ENCODE measurements at places on chromosomes 13 and 19.
A peak's percentile ranks its signal among the peaks of the same experiment; 100 is the strongest.

DNA sequence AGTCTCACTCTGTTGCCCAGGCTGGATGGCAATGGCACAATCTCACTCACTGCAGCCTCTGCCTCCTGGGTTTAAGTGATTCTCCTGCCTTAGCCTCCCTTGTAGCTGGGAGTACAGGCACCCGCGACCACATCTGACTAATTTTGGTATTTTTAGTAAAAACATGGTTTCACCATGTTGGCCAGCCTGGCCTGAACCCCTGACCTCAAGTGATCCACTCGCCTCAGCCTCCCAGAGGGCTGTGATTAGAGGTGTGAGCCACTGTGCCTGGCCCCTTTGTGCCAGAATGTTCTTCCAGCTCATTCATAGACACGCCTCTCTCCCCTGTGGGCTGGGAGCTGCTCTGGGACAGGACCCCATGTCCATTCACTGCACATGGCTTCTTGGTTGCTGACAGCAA lies 9.1 kb downstream of the MYDGF start:
- ATAC-seq = peak; percentile 62

DNA sequence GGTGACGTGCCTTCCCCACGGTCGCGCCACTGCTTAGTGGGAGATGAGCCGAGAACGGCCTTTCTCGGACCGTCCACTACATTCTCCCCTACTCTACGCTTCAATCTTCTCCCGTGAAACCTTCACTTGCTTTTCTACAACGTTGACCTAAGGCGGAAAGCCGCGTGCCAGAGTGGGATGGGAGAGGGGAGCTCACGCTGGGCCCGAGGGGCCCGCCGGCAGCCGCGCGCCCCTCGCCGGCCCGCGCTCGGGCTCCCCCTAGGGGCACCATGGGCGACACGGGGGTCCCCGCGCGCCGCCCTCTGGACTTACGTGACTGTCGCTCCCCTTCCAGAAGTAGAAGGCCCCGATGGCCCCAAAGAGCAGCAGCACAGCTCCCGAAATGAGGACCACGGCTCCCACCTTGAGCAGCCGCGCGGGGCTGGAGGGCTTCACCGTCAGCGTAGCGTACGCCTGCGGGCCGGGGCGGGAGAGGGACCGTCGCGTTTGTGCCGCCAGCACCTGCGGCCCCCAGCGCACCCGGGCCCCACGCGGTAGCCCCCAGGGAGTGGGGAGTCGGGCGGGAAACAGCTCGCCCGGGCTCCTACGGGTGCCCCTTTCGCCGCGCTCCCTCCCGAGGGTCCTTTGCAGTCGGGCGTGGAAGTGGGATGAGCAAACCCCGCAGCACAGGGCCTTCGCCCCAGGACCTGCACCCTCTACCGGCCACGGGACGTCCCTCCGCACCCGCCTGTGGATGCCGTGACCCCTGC lies 727 bp downstream of the CNMD start:
- ATAC-seq = no peak

DNA sequence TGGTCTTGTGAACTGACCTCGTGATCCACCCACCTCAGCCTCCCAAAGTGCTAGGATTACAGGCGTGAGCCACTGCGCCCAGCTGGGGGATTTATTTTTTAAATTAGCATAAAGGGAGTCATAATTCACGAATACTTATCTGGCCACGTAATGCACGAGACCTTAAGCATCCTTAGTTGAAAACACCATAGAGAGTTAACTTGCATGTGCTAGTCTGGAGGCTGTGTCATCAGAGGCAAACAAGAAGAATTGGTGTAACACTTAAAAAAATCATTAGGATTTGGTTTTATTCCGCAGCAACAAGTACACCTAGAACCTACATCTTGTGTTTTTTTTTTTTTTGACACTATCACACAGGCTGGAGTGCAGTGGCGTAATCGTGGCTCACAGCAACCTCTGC lies 19.1 kb downstream of the KLF5 start:
- ATAC-seq = no peak

GRCh38 chr13:110664673-110665072 lies 41.2 kb downstream of the CARS2 start:
- no peak for ATAC-seq

DNA sequence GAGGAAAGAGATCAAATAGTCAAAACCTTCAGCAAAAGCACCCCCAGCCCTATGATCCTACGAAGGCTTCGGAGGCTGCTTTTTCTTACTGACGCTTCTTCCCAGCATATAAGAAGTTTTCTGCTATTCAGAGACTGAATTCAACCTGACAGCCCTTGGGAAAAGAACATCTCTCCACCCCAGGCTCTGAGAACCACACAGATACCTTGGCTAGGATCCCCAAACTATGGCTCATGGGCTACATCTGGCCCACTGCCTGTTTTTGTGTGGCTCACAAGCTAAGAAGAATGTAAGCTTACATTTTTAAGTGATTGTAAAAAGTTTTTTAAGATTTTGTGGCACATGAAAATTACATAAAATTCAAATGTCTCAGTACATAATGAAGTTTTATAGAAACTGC lies 3.0 kb downstream of the SLC15A1 start:
- ATAC-seq = no peak

- no peak for ATAC-seq
Observed at GRCh38 chr19:33248104-33248503, 22.5 kb upstream of the SLC7A10 start.

- ATAC-seq = no peak
Observed at GRCh38 chr19:28744943-28745342, 468.0 kb downstream of the UQCRFS1 start.

DNA sequence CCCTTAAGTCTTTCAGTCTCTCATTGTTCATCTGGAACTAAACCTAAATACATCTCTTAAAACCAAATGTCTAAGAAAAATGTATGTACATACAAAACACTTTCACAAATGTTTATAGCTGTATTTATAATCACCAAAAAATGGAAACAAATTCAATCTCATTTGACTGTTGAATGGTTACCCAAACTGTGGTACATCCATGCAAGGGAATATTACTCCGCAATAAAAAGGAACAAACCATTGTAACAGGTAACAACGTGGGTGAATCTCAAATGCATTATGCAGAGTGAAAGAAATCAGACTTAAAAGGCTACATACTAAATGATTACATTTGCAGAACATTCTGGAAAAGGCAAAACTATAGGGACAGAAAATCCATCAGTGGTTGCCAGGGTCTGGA lies 425.2 kb downstream of the COG6 start:
- ATAC-seq = no peak

DNA sequence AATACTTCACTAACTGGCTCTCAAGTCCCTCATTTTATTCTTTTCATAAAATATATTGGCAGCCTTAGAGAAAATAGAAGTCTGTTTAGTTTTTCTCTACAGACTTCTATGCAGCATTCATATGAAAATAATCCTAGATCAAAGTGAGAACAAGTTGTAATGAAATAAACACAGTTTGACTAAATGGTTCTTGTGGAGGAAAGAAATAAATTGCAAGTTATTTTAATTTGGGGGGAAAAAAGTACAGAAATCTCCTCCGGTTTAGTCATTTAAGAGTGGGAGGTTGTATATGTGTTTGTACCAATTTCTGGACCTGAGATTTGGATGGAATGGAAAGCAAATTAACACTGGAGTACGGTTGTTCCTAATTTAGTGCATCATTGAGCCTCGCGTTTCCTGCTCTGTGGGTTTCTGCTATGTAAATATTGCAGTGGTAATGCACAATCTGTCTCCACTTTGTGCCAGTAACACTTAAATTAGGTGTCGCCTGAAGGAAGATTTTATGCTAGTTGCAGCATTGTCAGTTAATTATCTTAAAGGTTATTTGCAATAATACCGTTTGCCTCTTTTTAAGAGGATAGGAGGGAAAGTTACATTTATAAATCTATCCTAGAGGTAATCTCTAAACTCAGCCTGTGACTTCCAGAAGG lies 100.2 kb downstream of the ZIC5 start:
- ATAC-seq = no peak

DNA sequence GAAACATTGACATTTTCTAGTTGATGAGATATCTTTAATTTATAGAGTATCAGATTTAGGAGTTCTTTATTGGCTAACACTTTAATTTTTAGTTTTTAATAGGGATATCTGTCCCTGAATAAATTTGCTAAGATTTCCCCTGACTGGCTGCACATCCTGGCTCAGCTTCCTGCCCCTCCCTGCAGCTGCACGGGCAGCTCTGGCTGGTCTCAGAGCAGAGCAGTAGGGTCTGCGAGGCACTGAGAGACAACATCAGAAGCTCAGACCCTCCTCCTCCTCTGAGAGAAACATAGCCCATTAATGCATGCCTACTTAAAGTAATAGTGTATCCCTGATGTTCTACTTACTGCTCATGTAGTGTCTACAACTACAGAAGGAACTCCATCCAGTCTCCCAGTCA lies 139.2 kb downstream of the TNFSF13B start:
- ATAC-seq = peak; percentile 40

DNA sequence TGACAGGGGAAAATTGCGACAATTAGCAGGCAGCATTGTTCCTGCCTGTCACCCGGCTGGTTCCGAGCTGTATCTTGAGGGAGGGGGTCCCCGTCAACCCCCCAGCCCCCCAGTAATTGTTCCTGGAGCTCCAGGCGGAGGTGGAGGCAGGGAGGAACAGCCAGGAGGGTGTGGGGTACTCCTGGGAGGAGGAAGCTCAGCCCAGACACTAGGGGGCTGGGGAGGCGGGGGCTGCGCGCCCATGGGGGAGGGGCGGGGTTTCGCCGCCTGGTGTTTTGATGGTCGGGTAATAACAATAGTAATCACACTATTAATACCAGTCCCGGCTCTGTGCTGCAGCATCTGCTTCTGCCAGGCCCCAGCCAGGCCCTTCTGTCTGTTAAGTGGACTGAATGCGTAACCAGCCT lies 8.6 kb downstream of the NPAS1 start:
- ATAC-seq = no peak

DNA sequence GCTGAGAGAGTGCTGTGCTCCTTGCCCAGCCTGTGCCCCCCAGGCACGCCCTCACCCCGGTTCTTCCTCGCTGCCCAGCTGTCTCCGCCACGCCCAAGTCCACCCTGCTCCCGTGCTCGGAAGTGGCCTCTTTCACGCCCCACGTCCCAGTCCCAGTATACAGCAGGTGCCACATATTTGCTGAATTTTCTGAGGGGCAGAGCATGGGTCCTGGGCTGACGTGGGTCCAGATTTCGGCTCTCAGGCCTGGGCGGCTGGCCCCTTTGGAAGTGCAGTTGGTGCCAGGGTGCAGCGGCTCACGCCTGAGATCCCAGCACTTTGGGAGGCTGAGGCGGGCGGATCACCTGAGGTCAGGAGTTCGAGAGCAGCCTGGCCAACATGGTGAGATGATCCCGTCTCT lies 3.4 kb downstream of the HCN2 start:
- ATAC-seq = no peak

DNA sequence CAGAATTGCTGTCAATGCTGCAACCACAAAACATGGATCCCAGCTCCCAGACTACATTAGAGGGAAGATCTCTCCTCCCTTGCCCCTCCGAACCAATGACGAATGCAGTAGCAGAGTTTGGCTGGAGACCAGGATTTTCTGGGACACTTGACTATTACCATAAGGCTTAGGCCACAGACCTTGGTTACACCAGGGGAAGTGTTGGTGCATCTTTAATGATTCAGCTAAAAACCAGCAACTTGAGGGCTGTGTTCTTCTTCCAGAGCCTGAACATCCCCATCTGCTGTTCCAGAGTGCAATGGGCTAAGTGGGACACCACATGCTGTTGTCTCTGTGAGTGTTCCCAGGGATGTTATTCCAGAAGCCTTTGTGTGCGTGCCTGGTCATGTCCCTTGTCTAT lies 528.2 kb downstream of the LMO7 start:
- ATAC-seq = no peak

GRCh38 chr13:33284031-33284430 lies 1.5 kb downstream of the STARD13 start:
- no peak for ATAC-seq

DNA sequence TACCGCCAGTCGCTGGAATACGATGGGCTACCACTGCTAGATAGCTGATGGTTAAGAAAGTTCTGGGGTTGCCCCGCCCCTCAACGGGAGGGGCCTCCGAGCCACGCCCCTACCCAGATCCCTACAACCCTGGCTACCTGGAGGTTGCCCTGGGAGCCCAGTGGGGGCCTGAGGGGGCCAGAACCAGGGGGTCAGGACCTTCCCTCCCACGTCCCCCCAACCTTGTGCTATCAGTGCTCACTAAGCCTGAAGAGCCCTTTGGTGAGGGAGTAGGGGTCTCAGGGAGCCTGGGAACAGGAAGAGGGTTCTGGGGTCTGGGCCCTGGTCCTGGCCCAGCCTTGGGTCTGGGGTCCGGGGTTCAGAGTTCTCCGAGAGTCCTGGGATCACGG lies 8.9 kb downstream of the OCEL1 start:
- ATAC-seq = peak; percentile 83

DNA sequence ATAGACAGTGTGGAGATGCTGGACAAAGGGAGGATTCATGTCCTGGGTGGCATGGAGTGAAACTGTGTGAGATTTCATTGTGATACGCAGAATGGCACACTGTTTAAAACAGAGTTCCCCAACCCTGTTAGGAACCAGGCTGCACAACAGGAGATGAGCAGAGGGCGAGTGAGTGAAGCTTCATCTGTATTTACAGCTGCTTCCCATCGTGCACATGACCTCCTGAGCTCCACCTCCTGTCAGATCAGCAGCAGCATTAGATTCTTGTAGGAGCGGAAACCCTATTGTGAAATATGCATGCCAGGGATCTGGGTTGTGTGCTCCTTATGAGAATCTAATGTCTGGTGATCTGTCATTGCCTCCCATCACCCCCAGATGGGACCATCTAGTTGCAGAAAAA lies 72.5 kb downstream of the RAP2A start:
- no peak for ATAC-seq

GRCh38 chr19:39083983-39084731 lies at the start of gene ACP7:
TSS of gene ACP7 (plus strand) at chr19:39084368. CDS start at chr19:39085270, 902 bp downstream.
- peak; percentile 61 for ATAC-seq

DNA sequence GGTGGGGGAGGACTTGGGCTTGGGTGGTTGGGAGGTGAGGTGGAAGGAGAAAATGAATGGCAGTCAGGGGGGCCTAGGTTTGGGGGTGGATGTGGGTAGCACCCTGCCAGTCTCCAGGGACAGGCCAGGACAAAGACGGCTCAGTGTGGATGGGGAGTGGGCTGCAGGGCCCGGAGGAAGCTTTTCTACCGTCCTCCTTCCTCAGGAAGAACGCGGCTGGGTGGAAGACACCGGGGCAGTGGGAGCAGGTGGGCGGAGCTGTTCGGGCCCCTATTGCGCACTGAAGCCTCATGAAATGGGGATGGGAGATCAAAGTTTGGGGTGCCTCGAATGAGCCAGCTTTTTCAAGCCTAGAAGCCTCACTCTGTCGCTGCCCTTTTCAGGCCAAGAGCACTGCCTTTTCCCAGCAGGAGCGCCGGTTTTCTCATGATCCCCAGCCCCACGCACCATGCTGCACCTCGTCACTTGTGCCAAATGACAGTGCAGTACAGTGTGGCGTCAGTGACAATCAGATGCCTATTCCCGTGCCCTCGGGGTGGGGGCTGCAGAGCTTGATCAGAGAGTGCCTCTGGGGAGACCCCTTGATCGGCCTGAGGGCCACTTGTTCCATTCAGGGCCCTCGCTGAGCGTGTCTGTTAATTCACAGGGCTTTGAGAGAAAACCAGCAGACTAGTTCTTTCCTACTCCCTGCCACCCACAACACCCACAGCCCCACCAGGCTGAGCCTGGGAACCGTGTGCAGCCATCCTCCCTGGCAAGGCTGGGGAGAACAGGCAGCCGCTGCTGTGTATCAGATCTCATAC lies 1.5 kb downstream of the CALM3 start:
- peak; percentile 7 for ATAC-seq

- ATAC-seq = peak; percentile 24
Observed at GRCh38 chr13:40149611-40150274, 494.3 kb downstream of the COG6 start.

- no peak for ATAC-seq
Observed at GRCh38 chr13:66994097-66994496, 236.0 kb downstream of the PCDH9 start.

Data from activated T-helper 17 cell treated with anti-CD3 and anti-CD28 coated beads, Interleukin-2, amount 50 U/mL, for 72 hours (primary cell).